NCI-H2029 (cell line): ENCODE measurements at places on chromosomes 16 and 17.

DNA sequence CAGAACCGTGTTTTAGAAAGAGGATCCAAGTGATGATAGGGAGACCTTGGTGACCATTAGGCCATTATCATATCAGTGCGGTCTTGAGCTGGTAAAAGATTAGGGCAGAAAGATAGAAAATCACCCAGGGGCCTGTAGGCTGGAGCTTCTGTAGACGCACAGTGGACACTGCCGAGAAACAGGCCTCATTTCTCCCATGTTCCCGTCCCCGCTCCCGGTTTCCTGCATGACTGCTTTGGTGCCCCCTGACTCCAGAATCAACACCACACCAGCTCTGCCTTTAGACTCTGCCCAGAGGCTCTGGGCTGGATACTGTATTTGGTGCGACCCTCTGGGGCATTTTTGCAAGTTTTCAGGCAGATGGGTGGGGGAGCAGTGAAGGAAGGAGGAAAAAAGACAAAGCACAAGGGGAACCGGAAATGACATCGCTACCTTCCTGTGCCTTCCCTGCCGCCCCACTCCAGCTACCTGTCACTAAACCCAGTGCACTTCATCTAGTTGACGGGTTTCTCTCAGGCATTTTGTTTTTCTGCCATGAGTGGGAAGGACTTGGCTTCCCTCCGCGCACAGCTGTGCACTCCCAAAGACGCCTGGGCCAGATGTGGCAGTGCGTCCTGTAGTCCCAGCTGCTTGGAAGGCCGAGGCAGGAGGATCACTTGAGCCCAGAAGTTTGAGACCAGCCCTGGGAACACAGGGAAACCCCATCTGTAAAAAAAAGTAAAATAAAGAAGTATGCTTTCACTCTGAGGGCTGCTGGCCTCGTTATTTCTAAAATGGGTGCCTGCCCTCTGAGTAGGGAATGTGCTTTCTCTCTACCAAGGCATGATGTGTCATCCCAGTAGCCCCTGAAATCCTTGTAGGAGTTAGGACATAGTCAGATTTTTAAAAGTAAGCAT lies 214.1 kb downstream of the RPTOR start:
- DNase-seq, result peak; percentile 42

DNA sequence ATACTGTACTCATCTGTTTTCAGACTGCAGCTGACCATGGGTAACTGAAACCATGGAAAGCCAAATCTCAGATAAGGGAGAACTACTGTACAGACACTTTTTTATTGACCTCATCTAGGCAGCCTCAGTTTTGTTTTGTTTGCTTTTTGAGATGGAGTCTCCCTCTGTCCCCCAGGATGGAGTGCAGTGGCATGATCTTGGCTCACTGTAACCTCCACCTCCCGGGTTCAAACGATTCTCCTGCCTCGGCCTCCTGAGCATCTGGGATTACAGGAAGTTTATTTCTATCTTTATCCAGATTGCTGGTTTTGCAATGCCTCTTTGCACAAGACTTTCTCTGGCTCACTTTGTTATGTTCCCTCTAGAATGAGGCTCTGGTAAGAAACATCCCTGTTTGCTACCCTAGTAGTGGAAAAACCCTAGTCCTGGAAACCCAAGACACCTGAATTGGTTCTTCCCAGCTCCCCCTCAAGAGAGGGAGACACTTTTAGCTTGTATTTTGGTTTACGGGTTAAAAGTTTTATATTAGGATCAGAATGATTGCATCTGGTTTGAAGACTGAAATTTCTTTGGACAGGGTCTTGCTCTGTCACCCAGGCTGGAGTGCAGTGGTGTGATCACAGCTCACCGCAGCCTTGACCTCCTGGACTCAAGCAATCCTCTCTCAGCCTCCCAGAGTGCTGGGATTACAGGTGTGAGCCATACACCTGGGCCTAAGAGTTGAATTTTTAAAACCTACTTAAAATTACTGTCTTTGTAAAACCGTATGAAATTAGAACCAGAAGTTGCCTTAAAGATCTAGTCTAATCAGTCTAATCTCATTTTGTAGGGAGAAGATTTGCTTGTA lies 38.9 kb downstream of the ZNF207 start:
- DNase-seq, result no peak

- DNase-seq, result no peak
Measured at GRCh38 chr16:4625560-4626159, 1.0 kb downstream of the MGRN1 start.

GRCh38 chr17:69430488-69430887 lies 16.0 kb downstream of the MAP2K6 start:
- DNase-seq, result no peak

DNA sequence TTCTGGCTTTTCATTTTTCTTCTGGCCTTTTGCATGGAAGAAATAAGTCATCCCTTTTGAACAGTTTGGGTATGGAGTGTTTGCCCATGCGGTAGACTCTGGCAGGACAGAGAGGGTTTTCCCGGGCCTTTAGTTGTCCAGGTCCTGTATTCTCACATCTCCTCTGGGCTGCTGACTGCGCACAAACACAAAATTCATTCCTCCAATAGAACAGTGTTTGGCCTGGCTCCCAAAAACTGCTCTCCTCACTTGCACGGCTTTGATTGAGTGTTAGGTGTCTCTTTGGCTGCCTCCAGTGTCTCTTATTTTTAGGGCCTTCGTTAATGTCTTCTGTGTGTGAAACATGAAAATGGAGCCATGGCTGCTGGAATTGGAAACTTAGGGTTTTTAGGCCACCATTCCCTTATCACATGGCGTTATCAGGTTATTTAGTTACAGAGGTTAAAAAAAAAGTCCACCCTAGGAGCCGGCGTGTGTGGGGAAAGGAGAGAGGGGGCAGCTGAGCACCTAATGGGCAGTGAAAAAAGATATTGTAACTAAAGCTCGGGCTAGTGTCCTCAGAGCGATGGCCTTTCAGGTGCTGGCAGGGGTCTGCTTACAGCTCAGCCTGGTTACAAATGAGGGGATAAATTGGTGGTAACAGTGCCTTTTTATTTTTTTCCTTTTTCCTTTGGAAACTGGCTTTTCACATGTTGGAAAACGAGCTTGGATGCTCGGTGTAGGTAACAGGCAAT lies 47.3 kb downstream of the PRKCA start:
- no peak for DNase-seq

DNA sequence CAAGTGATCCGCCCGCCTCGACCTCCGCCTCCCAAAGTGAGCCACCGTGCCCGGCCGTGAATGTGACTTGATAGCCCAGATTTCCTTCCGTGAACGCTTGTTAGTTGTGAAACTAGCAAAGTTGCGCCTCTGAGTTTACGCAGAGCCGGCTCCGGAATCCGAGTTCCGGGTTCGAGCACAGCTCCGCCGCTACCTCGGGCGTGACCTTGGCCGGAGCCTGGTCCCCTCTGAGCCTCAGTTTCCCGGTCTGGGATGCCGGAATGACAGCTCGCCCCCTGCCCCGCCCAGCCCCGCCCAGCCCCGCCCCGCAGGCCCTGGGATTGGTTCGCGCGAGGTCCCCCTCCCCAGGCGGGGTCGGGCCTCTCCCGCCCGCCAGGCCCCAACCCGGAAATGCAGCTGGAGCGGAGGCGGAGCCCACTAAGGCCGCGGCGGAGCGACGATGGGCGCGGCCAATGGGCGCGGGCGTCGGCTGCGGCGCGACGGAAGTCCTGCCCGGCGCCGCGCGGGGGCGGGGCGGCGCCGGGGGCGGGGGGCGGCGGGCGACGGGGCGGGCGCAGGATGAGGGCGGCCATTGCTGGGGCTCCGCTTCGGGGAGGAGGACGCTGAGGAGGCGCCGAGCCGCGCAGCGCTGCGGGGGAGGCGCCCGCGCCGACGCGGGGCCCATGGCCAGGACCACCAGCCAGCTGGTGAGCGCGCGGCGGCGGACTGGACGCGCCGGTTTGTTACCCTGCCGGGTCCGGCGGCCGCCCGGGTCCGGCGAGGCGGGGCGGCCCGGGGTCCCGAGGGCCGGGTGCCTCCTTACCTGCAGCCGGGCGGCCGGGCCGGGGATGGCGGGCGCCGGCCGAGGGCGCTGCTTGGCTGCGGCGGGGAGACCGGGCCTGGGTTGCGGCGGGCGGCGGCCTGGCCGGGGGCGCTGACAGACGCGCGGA lies at the start of gene PDPK1:
Gene PDPK1 (plus strand): TSS at position 571 of the 929 bp plus-strand sequence. CDS start 92 bp downstream, at position 663.
- DNase-seq, result peak; percentile 86

- DNase-seq, result no peak
Measured at GRCh38 chr16:67283039-67283825, 3.9 kb downstream of the PLEKHG4 start.

- DNase-seq, result no peak
Measured at GRCh38 chr17:82503728-82504308, 15.7 kb upstream of the FOXK2 start.

DNA sequence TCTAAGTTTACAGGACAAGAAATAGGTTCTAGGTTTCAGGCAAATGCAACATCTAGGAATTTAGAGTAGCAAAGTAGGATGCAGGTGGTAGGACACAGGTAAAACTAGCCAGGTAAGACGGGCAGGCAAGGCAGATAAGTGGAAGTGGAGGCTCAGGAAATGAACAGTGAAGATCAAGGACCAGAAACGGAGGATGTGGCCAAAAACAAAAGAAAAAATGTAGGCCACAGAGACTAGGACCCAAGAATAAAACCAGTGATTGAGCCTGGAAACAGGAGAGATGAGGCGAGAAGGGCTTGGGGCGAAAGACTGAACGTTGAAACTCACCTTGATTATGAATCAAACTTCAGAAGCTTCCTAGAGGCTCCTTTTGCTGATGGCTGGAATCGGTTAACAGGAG lies 24.0 kb downstream of the CPSF4L start:
- no peak for DNase-seq

DNA sequence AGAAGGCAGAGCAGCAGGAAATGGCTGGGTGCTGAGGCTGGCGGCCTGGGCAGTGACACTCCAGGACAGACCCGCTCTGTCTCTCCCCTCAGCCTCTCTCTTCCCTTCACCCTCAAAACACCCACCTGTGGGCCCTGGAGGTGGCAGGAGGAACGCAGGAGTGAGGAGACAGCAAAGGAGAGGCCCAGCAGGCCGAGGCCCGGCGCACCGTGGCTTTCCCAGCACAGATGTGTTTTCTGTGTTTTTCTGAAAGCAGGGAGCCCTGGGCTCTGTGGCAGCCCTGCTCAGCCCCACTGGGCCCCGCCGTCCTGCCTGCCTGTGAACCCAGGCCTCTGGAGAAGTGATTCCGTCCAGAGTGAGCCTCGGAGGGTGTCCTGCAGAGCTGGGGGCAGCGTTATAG lies 30.5 kb downstream of the ZNF469 start:
- DNase-seq, result no peak
